SK-N-SH (cell line): ENCODE measurements at places on chromosomes 12 and 14. TPM values are rescaled to one million over a fixed set of nuclear protein-coding genes. Genes with fewer than 3 reads are reported as not detected.
A peak's percentile ranks its signal among the peaks of the same experiment; 100 is the strongest.

- no peak for DNase-seq
Observed at GRCh38 chr14:59695198-59695597, 118.6 kb upstream of the CCDC175 start.

The AMDHD1 gene
- 0.07 and 0.10 TPM in 2 replicates for polyA plus RNA-seq

GRCh38 chr14:33475623-33476022 lies 475.3 kb downstream of the EGLN3 start:
- DNase-seq: peak; percentile 56

DNA sequence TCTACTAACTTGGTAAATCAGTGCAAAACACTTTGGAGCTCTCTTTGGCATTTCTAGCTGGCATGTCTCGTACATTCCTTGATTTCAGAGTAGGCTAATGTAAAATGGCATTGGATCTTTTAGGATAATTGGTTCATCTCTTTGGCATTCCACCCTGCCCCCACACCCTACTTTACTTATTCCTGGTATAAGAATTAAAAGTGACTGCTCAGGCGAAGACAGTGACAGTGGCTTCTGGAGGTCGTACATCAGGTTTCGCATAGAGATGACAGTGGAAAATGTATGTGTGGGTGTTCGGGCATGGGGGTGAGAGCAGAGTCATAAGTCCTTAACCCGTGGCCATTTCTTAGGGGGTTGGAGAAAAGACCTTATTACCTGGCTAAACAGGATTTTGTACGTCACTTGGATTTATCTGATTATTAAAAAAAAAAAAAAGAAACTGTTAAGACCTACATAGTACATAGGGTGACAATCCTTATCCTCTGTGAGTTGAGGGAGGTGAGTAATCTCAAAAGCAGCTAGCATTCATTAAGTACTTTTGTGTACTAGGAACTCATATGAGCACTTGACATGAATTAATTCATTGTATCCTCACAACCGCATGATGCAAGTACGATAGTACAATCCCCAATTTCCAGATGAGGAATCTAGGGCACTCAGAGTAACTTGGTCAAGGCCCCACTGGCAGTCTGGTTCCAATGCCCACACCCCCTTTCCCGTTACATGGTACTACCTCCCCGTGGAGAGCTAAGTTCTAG lies 22.4 kb upstream of the KCNK13 start:
- no peak for DNase-seq

GRCh38 chr12:32834122-32834521 lies 62.5 kb downstream of the PKP2 start:
- DNase-seq: no peak

The TAS2R10 gene
- 0.16 and 0.21 TPM in 2 replicates for polyA plus RNA-seq

The RNASE2 gene
- not detected in 2 replicates for polyA plus RNA-seq

The NOVA1 gene
- 0.32 and 0.44 TPM in 2 replicates for polyA plus RNA-seq

GRCh38 chr12:113524495-113524894 lies 52.8 kb upstream of the LHX5 start:
- DNase-seq: no peak

GRCh38 chr14:92603309-92604242 lies 90.0 kb downstream of the RIN3 start:
- DNase-seq: no peak

DNA sequence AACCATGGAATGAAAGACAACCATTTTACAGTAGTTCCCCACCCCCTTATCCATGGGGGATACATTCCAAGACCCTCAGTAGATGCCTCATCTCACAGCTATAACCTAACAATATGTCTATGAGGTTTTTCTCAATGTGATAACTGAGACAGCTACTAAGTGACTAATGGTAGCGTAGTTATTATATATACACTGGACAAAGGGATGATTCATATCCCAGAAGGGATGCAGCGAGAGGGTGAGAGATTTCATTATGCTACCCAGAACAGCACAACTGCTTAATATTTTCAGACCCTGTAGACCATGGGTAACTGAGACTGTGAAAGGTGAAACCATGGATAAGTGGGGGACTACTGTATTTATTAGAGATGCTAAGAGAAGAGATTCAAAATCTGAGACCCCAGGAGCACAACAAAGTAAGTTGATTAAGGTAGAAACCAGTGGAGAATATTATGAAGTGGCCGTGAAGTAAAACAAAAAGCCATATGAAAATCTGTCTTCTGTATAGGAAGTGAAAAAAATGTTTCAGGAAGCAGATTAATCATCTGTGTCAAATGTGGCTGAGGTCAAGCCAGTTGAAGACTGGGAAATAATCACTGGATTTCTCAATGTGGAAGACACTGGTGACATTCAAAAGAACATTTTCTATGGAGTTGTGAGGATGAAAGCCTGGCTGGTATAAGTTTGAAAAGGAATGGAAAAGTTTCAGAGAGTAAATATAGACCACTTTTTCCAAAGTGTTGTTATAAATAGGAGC lies 77.2 kb downstream of the RPL10L start:
- no peak for DNase-seq

GRCh38 chr14:33602396-33602795 lies 348.5 kb downstream of the EGLN3 start:
- DNase-seq: no peak

DNA sequence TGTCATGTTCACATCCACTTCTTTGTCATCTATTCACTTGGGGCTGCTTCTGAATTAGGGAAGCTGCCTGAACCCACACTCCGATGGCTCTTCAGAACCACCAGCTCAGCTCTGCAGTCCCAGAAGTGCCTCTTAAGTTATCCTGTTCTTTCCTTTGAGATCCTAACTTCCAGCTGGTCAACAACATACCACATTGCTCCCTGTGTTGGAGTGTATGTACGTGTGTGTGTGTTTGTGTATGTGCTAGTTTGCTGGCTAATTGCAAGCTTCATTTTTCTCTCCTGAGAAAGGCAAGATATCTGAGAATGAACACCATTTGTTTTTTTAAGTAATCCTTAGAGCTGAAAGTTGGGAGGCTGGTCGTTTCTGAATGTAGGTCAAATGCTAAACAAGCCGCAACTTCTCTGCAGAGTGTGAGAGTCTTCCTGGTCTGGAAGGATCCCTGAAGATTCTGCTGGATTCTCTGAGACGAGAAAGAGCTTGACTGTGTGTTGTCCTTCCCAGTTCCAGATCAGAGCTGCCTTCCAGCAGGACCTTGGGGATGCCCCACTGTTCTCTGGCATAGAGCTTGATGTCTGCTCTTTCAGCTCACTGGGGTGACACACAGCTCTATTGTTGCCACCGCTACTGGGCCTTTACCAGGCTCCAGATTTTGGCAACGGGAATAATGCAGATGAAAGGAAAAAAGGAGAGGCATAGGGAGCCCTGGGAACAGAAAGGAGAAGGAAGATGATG lies 839 bp downstream of the GSG1 start:
- DNase-seq: no peak

The PTPRO gene
- 1.4 and 1.9 TPM in 2 replicates for polyA plus RNA-seq

DNA sequence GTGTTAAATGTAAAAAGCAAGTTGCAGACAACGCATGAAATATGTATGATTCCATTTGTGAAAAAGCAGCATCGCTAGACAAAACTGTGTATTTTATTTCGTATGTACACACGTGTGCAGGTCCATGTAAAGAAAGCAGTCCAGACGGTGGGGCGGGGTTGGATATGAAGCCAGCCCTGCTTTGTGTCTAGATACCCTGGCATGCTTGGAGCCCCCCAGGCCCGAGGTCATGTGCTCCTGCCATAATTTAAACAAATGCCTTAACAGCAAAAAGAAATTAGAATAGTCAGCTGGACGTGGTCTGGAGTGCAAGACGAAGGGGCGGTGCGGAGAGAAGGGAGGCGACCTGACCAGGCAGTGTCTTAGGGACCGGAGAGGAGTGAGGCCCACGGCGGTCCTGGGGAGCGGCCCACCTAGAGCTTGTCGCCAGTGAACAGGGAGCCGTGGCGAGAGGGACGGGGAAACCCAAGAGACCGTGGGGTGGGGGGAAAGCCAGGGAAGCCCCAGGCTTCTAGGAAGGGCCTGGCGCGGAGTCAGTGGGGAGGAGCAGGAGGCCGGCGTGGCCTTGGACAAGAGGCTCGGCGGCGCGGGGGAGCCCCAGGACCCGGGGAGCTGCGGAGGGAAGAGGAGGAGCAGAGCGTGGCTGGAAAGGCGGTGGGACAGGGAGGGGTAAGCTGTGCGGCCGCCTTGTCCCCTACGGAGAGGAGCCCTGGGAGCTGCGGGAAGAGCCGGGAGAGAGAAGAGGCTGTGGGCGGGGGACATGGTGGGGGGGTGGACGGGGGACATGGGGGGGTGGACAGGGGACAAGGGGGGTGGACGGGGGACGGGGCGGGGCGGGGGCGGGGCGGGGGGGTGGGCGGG lies 118.5 kb upstream of the C14orf180 start:
- DNase-seq: peak; percentile 89

DNA sequence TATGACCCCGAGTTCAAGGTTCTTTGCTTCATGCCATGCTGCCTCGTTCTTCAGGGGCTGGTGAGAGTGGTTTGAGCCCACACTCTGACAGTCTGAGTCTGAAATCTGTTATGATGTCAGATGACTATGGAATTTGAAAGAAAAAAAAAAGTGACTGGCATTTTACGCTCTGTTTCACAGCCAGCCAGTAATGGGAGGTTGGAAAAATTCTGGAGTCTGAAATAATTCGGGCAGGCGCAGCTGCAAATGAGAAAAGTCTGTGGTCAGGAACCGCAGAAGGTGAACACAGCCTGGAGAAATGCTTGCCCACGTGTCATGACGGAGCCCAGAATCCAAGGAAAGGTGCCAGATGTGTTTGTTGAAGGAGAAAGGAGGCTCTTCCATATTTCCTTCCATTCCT lies 269.8 kb upstream of the PWP1 start:
- DNase-seq: no peak

The TTC7B gene
- 42.5 and 43.1 TPM in 2 replicates for polyA plus RNA-seq

DNA sequence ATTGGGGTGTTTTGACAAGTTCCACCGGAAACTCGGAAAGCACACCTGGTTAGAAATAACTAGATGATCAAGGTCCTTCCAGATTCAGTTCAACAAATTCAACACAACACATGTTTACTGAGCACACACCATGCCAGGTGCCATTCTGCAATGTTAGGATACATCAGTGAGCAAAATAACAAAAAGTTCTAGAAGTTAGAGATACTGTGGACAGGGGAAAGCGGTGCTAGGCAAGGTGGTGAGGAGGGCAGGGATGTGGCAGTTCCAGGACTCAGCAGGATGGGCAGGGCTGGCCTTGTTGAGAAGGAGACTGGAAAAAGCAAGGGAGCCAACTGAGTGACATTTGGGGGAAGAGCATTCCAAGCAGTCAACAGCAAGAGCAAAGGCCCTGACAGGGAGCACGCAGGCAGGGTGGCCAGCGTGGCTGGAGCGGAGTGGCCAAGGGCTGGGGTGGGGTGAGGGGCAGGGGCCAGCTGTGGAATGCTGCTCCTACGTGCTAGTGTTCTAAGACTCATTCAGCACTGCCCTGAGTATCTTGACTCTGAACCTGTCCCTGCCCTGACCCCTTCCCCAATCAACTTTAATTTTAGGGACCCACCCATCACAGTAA lies 19.4 kb upstream of the FAIM2 start:
- no peak for DNase-seq

DNA sequence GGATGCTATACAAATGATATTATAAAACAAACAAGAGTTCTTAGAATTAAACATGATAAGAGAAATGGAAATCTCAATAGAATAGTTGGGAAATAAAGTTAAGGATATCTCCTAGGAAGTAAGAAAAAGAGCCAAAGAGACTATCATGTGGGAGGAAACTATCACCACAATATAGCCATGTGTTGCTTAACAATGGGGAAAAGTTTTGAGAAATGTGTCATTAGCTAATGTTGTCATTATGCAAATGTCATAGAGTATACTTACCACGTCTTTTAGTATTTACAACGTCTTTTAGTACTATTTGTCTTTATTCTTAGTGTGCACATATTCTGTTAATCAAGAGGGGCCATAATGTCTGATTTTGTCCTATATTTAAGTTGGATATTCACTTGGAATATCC lies 58.7 kb downstream of the ZNF641 start:
- DNase-seq: no peak

GRCh38 chr14:103501041-103501870 lies 21.4 kb downstream of the CKB start:
- DNase-seq: no peak

DNA sequence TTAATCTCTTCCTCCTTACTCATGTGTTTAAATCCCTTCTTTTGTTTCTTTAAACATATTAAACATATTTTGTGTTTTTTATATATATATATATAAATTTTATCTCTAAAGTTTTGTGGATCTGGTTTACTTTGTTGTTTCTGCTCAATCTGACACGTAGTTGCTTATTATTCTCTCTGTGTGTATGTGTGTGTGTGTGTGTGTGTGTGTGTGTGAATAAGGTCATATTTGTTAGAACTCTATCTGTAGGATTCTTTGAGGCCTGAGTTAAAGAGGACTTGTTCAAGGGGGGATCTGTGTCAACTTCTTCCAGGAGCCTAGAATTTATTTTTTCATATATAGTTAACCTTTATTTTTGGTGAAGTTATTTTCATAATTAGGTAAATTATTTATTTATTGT lies 2.7 kb downstream of the GPR65 start:
- no peak for DNase-seq

DNA sequence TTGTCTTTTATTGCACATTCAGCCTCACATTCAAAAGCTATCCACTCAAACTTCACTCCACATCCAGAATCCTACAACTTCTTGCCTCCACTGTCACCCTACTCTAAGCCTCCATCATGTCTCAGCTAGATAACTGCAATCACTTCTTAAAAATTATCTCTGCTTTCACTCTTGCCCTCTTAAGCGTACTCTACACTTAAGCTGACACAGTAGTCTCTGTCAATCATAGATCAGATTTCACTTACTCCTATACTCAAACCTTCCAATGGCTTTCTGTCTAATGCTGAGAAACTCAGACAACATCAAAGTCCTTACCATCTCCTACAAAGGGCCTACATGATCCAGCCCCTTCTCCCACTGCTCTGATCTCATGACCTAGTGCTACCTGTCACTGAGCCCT lies 304.1 kb downstream of the ITPR2 start:
- no peak for DNase-seq

DNA sequence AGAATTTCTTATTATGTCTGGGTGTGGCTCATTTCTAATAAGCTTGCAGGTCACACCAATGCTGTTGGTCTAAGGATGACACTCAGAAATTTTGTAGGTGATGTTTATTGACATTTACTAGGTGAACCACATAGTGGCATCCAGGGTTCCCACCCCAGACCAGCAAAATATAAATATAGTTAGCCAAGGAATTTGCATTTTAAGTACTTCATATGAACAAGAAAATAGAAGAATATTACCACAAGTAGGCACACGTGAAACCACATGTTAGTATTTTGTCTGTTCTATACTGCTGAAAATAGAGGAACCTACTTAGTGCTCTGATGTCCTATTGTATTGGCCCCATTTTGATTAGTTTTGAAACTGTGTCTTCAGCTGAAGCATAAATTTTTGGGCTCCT lies 71.1 kb downstream of the USP15 start:
- no peak for DNase-seq
